Tibial nerve (tissue), 4 donors: ENCODE measurements at places on chromosomes 6 and 20. TPM values are rescaled to one million over a fixed set of nuclear protein-coding genes. Genes with fewer than 3 reads are reported as not detected.

ULBP3 gene
- 3.1 TPM for total RNA-seq

ZBP1 gene
- total RNA-seq: 0.78 TPM

DNAH8 gene
- not detected for total RNA-seq

PTPRA gene
- total RNA-seq: 58.0 TPM

DNA sequence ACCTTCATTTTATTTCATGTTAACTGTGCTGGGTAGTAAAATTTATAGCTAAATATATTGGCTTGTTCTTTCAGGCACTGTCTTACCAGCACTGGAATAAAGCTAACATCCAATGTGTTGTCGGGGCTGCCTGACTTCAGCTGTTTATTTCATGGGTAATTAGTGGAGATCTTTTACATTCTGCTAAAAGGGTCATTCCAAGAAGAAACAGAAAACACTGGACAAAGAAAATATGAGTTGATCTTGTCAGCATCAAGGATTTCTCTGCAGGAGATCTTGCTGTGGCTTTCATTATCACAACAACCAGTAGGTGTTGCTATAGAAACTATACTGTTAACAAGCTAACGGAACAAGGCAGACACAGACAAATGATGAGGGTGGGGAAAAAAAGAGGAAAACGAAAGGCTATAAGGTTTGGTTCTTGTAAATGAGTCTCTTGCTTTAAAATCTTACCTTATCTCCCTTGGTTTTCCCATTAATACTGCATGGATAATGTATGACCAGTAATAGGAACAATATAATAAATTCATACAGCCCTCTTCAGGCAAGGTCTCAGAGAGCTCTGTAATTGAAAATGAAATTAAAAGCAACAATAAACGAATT, 206.8 kb downstream of the SIM1 start:
- no peak overlapping the region for H3K27ac ChIP-seq
- no peaks in the 10 kb centered on the region for H3K36me3 ChIP-seq
- no peaks in the 10 kb centered on the region for H3K4me1 ChIP-seq

- no peak for DNase-seq
- no peaks in the 10 kb centered on the region for H3K27me3 ChIP-seq
- H3K4me1 ChIP-seq: peaks cover 54% of the 10 kb centered on the region
- H3K36me3 ChIP-seq: peaks cover 25% of the 10 kb centered on the region
- no peak overlapping the region for H3K27ac ChIP-seq
- H3K4me3 ChIP-seq: no peak overlapping the region
Observed at GRCh38 chr6:111722179-111722731, 116.6 kb upstream of the TRAF3IP2 start.

ZNF311 gene
- total RNA-seq: 3.7 TPM

CLPSL1 gene
- not detected for total RNA-seq

- H3K27ac ChIP-seq: no peak overlapping the region
- no peak for DNase-seq
- peaks cover 8% of the 10 kb centered on the region for H3K36me3 ChIP-seq
- no peak overlapping the region for H3K4me3 ChIP-seq
- H3K4me1 ChIP-seq: no peaks in the 10 kb centered on the region
Observed at GRCh38 chr6:20563377-20563776, 29.1 kb downstream of the CDKAL1 start.

- no peak overlapping the region for H3K4me3 ChIP-seq
- no peaks in the 10 kb centered on the region for H3K27me3 ChIP-seq
- no peaks in the 10 kb centered on the region for H3K36me3 ChIP-seq
- no peak for DNase-seq
- no peaks in the 10 kb centered on the region for H3K4me1 ChIP-seq
Observed at GRCh38 chr6:156575361-156575760, 201.8 kb upstream of the ARID1B start.

TTLL9 gene
- 3.1 TPM for total RNA-seq

GRCh38 chr6:54784011-54784410, 62.6 kb upstream of the FAM83B start:
- no peak overlapping the region for H3K4me3 ChIP-seq
- no peaks in the 10 kb centered on the region for H3K4me1 ChIP-seq
- DNase-seq: no peak
- no peaks in the 10 kb centered on the region for H3K36me3 ChIP-seq
- H3K27ac ChIP-seq: no peak overlapping the region

- DNase-seq: no peak
- no peaks in the 10 kb centered on the region for H3K36me3 ChIP-seq
- no peaks in the 10 kb centered on the region for H3K27me3 ChIP-seq
- no peak overlapping the region for H3K4me3 ChIP-seq
Observed at GRCh38 chr6:16719488-16719887, 41.8 kb downstream of the ATXN1 start.

- no peaks in the 10 kb centered on the region for H3K27me3 ChIP-seq
- H3K4me3 ChIP-seq: no peak overlapping the region
- no peak overlapping the region for H3K27ac ChIP-seq
Observed at GRCh38 chr6:90190752-90191395, 105.8 kb downstream of the BACH2 start.

SLC17A2 gene
- total RNA-seq: not detected

DNA sequence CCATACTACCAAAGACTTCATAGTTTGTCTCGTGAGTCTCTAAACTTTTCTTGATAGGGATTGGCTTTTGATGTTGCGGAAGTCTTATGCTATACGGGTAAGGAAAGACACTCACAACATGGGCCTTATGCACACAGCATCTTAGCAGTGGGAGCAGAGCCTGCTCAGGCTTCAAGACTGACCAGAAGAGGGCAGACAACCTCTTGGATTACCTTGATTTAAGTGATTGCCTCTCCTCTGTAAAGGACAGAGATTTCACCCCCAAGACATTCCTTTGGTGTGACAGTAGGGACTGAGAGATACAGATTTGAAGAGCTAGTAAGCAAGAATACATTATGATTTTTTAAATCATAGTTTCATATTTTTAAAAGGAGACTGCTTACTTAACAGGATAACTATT, 71.0 kb upstream of the SAMD3 start:
- H3K4me1 ChIP-seq: no peaks in the 10 kb centered on the region
- H3K4me3 ChIP-seq: no peak overlapping the region
- no peak overlapping the region for H3K27ac ChIP-seq
- H3K27me3 ChIP-seq: no peaks in the 10 kb centered on the region
- no peaks in the 10 kb centered on the region for H3K36me3 ChIP-seq

GTPBP2 gene
- 33.2 TPM for total RNA-seq

DNA sequence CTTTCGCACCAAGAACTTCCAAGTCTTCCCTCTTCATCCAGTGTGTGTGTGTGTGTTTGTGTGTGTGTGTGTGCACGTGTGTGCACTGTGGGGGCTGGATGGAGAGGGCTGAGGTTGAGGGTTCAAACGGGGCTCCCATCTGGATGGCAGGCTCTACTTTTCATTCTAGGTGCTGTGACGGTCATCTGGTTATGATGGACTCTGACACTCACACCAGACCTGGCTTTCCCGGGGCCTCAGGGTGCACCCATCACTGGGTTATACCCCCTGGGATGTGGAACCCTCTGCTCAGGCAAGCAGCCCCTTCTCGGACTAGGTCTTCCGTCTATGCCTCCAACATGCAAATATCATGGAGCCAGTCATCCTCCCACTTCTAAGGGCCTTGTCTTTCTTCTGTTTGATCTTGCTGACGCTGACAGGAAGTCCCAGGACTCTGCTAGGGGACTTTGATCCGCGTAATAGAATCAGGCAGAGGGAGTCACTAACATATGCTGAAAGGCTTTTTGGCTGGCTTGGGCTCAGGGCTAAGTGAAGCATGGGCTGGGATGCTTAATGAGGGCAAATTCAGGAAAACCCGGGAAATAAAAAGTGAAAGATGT, 313.6 kb downstream of the CDC5L start:
- H3K27ac ChIP-seq: no peak overlapping the region
- no peaks in the 10 kb centered on the region for H3K36me3 ChIP-seq
- H3K27me3 ChIP-seq: no peaks in the 10 kb centered on the region

GRCh38 chr6:133623065-133623464, 265.8 kb upstream of the TCF21 start:
- no peaks in the 10 kb centered on the region for H3K36me3 ChIP-seq
- H3K27me3 ChIP-seq: no peaks in the 10 kb centered on the region
- H3K27ac ChIP-seq: no peak overlapping the region
- DNase-seq: peak; percentile 26

- no peaks in the 10 kb centered on the region for H3K36me3 ChIP-seq
- no peaks in the 10 kb centered on the region for H3K27me3 ChIP-seq
- H3K4me3 ChIP-seq: peak overlapping the region; percentile 42
- H3K27ac ChIP-seq: no peak overlapping the region
- DNase-seq: peak; percentile 48
- H3K4me1 ChIP-seq: no peaks in the 10 kb centered on the region
Observed at GRCh38 chr6:26240157-26241032, 124.6 kb upstream of the BTN3A2 start.
